Mesenteric fat pad (tissue), 1 donor: ENCODE measurements at places on chromosomes 5 and 9. TPM values are rescaled to one million over a fixed set of nuclear protein-coding genes. Genes with fewer than 3 reads are reported as not detected.

Gene PGM5
- total RNA-seq, result 17.6 TPM

Gene FLT4
- 26.8 TPM for total RNA-seq

Gene BAG1
- 131 TPM for total RNA-seq

Gene CDC25C
- total RNA-seq, result not detected

Gene PLCXD3
- 2.4 TPM for total RNA-seq

Gene OR13D1
- total RNA-seq, result not detected

DNA sequence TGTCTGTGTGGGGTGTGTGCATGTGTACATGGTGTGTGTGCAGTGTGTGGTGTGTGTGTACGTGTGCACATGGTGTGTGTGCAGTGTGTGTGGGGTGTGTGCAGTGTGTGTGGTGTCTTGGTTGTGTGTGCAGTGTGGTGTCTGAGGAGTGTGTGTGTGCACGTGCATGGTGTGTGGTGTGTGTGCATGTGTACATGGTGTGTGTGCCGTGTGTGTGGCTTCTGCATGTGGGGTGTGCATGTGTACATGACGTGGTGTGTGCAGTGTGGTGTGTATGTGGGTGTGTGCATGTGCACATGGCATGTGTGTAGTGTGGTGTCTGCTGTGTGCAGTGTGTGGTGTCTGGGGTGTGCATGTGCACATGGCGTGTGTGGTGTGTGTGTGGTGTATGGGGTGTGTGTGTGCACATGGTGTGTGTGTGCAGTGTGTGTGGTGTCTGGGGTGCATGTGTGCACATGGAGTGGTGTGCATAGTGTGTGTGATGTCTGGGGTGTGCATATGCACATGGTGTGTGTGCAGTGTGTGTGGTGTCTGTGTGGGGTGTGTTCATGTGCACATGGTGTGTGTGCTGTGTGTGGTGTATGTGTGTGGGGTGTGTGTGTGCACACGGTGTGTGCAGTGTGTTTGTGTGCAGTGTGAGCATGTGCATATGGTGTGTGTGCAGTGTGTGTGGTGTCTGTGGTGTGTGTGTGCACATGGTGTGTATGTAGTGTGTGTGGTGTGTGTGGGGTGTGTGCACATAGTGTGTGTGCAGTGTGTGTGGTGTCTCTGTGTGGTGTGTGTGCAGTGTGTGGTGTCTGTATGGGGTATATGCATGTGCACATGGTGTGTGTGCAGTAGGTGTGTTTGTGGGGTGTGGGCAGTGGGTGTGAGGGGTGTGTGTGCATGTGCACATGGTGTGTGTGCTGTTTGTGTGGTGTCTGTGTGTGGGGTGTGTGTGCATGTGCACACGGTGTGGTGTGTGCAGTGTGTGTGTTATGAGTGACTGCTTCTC lies 40.6 kb upstream of the ZNG1F start:
- DNase-seq, result peak; percentile 92

GRCh38 chr9:36987409-36987808 lies 46.7 kb downstream of the PAX5 start:
- peak; percentile 30 for DNase-seq

DNA sequence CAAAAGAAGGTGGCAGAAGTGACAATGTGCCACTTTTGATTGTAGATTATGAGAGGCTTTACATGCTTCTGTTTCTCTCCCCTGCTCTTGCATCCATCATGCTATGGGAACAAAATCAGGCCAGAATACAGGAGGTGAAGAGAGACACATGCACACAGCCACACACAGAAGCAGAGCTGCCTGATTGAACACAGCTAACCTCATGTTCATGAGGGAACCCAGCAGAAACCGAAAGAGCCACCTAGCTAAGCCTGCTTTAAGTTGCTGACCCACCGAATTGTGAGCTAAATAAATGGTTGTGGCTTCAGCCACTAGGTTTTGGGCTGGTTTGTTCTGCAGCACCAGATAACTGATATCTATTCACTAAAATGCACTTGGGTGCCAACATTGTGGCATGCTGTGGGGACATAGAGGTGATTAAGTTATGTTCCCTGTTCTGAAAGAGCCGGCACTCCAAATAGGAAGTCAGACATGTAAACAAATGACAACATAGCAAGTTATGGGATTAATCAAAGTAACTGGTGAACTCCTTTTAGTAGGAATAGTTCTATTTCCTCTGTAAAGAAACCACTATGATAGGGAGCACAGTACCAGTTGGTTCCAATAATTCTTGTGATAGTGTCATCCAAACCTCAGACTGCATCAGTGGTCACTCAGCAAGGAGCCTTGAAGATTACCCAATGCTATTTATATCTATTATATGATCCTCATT lies 93.6 kb upstream of the TNC start:
- DNase-seq, result no peak

DNA sequence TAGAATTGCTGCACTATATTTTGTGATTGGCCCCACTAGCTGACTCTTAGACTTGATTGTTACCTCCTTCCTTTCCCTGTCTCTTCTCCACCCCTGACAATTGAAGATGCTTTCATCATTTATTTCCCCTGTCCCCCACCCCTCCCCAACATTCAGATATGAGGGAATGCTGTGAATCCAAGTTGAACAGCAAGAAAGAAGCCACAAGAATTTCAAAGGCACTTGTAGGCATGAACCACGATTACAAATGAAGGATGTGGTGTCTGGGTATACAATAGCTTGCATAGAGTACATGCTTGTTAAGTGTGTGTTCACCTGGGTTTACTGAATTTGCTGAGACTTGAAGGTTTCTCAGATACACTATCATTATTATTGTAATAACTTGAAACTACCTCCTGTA lies 78.3 kb upstream of the TRIO start:
- DNase-seq, result no peak

DNA sequence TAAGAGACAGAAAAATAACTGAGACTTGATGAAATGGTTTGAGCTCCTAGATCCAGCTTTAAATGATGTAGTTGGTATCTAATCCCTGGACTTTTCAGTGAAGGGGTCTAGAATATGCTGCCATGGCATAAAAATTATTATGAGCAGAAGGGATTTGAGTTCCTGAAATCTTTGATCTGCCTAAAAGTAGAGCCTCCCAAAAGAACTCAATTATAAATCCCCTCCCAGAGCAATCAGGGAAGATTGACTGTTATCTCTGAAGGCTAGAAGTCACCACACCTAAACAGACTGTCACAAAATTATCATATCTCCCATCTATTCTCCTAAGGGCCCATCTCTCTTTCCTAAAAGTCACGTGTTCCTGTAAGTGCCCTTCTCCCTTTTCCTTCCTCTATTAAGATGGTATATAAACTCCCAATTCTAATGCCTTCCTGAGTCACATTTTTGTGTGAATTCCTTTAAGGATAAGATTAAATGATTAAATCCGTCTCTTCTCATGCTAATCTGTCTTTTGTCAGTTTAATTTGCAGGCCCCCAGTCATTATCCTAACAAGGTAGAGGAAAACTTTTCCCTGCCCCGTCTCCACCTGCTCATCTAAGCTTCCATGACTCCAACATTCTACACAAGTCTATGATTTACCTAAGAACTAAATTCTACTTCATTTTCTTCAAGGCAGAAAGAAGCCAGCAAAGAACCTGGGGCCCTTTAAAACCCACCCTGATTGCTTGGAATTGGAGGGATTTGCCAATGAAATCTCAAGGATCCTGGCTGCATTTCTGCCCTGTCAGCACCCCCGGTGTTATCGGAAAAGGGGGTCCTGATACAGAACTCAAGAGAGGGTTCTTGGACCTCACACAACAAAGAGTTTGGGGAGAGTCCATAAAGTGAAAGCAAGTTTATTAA lies 47.1 kb upstream of the PWWP2A start:
- DNase-seq, result no peak

GRCh38 chr9:385818-386398 lies 171.2 kb downstream of the DOCK8 start:
- no peak for DNase-seq

DNA sequence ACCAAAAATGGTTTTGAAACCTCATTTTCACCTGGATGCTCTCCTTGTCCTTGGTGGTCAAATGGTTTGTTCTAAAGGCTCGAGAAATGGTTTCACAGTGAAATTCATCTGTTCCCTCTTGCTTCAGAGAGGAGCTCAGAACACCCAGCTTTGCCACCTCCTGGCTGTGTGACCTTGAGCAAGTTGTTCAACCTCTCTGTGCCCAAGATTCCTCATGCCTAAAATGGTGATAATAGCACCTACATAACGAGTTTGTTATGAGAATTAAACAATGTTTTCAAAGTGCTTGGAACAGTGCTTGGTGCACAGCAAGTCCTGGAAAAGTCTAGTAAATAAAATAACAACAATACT lies 6.5 kb upstream of the GADD45G start:
- DNase-seq, result no peak

DNA sequence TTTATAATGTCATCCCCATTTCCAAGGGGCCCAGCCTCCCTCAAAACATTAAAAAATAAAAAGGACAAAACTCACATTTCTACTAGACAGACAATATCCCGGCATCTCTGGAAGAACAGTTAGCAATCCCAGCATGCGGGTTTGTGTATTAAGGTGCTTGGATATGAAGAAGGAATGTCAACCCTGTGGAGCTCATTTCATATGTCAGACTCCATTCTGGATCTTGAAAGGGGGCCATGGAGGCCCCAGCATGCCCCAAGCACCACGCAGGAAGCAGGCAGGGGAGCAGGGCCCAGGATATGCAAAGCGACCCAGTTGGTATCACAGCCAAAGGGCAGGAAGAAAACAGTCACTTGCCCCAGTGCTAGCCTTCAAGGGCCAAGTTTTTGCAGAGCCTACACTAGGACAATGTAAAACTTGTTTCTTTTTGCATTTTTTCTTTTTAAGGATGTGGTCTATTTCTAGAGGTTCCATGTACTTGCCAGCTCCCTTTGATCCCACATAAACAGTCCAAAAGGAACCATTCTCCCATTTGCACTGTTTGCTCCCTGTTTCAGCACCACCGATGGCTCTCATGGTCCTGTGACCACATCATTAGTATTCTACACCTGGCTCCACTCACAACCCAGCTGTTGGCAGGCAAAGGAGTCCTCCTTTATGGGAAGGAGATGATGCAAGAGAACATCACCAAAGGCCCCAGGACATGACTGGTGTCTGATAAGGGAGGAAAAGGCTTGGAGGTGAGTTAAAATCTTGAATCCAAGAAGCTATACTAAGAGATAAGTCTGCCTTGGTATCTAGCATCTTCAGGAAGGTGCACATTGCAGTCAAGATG lies 58.3 kb downstream of the FGF1 start:
- DNase-seq, result no peak
